B cell (primary cell): ENCODE measurements at places on chromosomes 1 and 21.

DNA sequence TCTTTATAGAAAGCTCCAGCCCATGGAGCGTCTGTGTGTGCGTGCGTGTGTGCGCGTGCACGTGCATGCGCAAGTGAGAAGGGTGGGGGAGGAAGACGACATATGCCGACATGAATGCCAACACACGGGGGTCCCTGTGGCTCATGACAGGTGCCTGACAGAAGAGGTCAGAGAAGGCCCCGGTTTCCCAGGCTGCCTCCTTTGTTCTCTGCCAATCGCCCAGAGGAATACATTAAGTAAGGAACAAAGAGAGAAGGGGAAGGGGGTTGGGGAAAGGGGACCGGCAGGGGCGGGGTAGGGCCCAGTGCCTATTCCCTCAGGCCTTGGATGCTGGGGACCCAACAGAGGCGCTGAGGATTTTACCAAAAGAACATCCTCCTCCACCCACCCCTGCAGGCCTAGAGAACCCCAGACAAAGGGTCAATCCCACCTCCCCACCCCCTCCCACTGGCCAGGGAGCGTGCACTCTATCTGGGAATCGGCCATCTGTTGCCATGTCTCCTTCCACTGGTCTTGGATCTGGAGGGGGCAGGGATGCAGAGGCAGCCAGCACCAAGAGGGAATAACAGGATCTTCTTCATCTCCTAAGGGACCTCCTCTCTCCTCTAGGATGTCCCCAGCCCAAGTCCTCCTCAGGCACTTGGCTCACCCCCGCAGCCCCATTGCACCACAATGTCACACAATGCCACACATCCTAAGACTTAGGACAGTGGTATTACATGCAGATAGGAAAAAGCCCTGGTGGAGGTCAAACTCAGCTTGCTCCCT, 39.4 kb downstream of the PIK3C2B start:
- no peak for DNase-seq

GRCh38 chr21:41460578-41461527, 34.8 kb downstream of the MX1 start:
- peak; percentile 69 for DNase-seq

DNA sequence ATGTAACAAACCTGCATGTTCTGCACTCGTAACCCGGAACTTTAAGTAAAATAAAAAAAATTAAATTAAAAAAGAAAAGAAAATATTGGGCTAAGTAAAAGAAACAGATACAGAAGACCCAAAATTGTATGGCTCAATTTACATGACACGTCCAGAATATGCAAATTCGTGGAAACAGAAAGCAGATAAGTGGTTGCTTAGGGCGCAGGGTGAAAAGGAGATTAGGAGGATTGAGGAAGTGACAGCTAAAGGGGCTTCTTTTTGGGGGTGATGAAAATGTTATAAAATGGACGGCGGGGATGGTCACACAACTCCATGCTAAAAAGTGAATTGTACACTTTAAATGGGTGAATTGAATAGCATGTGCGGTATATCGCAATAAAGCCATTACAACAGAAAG, 27.4 kb upstream of the ZBTB21 start:
- DNase-seq, result no peak

GRCh38 chr1:28328228-28328648, 602 bp upstream of the MED18 start:
- no peak for DNase-seq

DNA sequence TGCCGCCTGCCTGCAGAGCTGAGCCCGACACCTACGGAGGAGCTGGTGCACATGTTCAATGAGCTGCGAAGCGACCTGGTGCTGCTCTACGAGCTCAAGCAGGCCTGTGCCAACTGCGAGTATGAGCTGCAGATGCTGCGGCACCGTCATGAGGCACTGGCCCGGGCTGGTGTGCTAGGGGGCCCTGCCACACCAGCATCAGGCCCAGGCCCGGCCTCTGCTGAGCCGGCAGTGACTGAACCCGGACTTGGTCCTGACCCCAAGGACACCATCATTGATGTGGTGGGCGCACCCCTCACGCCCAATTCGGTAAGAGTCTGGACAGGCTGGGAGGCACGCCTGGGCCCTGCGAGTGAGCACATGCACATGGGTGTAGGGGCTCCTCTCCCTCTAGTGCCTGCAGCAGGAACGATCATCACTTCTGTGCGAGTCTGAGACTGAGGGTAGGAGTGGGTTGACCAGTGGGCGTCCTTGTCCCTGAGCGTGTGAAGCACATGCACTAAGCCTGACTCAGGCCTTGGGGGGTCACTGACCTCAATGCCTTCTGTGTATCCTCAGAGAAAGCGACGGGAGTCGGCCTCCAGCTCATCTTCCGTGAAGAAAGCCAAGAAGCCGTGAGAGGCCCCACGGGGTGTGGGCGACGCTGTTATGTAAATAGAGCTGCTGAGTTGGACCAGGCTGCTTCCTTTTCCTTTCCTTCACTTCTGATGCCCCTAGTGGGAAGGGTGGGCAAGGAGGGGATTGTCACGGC, 6.9 kb downstream of the DMAP1 start:
- DNase-seq, result no peak

DNA sequence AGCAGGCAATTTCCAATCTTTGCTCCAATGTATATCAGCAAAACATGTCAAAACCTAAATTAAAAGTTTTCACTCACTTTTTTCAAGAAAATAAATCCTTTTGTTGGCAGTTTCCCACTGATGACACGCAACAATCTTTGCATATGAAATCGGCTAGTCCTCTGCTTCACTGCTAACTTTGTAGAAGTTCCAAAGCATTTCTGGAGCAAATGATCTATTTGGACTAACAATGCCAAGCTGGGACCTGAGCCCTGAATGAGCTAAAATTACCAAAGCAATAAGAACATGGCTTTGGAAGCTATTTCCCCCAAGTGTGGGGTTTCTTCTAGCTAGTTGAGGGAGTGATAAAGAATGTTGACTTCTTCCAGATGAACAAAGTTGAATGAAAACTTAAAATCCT, 5.1 kb downstream of the BEND5 start:
- no peak for DNase-seq

DNA sequence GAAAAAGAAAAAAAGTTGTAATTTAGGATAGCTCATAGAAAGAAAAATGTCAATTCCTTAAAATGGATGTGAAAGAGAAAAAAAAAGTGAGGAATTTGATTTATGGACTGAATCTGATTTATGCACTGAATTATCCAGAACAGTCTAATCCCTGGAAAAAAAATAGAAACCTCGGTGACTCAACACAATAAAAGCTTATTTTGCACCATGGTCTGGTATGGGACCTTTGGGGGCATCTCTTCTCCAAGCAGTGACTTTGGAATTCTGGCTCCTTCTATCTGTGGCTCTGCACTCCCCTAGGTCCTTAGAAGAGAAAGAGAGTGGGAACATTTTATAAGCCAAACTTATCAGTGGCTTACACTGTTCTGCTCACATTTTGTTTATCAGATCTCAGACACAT, 471.7 kb upstream of the B3GALT2 start:
- DNase-seq, result no peak

GRCh38 chr1:32521165-32521564, 18.1 kb upstream of the ZBTB8A start:
- DNase-seq, result no peak

DNA sequence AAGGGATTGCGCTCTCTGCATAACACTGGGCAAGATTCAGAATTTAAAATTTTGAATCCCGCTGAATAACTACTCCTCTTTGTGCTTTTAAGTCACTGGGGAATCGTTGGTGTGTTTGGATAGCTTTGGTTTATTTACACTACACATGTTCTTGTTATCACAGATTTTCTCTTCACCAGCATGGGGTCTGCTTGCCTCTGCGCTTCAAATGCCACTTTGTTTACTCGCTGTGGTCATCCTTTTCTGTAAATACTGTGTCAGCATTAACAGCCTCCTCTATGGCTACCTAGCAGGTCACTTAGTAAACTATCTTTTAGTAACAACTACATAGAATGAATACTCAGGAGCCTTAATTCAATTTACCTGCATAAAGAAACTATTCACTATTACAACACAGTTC, 14.4 kb upstream of the KCNH1 start:
- no peak for DNase-seq

- no peak for DNase-seq
Measured at GRCh38 chr1:208475449-208475848, 231.3 kb upstream of the PLXNA2 start.

DNA sequence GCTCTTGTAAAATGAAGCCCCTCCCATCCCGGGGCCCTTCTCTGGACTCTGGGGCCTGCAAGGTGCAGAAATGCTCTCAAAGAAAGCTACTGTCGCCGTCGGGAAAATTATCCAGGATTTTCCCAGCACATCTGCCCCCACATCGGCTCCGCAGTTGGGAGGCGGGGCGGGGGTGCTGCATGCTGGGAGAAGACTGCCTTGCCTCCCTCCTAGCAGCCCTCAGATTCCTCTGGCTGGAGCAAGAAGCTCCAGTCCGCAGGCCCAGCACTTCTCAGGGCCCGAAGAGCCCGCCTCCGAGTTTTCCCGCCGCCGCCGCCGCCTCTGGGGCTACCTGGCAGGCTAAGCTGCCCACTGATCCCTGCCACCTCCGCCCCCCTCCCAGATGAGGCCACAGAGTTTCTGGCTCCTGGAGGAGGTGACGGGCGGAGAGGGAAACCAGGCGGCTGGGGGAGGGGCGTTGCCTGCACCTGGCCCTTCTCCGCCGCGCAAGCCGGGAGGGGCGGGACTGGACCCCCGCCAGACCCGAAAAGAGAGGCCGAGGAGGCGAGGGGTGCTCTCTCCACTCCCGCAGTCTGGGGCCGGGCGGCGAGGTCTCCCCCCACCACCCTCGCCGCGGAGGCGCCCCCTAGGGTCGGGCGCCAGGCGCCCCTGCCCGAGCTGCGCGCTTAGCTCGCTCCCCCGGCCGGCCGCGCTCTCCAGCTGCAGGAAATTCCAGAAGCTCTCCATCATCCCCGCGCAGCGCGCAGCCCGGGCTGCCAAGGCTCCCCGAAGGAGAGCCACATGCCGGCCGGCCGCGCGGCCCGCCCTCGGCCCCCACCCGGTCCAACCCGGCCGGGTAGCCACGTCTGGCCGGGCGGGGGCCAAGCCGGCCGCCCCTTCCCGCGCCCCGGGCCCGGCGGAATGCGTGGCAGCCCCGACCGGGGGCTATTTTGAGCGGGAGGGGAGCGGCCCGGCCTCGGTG, 28.8 kb downstream of the AHDC1 start:
- peak; percentile 55 for DNase-seq

DNA sequence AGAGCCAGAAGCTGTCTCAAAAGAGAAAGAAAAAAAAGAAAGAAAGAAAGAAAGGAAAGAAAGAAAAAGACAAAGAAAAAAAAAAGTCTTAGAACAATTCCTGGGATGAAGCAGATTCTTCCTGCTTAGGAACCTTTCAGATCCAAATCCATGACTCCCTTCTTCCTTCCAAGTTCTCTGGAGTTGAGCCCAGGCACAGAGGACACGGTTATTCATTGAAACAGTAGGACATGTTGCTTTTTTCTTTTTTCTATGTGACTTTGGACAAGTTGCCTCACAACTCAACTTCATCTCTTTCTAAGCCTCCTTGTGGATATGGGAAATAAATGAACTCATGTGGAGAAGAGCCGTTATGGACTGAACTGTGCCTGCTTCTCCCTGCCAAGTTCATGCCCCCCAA, 14.7 kb upstream of the TNFRSF8 start:
- DNase-seq, result no peak
